ENCODE measurements at places on chromosomes 1 and 21.

DNA sequence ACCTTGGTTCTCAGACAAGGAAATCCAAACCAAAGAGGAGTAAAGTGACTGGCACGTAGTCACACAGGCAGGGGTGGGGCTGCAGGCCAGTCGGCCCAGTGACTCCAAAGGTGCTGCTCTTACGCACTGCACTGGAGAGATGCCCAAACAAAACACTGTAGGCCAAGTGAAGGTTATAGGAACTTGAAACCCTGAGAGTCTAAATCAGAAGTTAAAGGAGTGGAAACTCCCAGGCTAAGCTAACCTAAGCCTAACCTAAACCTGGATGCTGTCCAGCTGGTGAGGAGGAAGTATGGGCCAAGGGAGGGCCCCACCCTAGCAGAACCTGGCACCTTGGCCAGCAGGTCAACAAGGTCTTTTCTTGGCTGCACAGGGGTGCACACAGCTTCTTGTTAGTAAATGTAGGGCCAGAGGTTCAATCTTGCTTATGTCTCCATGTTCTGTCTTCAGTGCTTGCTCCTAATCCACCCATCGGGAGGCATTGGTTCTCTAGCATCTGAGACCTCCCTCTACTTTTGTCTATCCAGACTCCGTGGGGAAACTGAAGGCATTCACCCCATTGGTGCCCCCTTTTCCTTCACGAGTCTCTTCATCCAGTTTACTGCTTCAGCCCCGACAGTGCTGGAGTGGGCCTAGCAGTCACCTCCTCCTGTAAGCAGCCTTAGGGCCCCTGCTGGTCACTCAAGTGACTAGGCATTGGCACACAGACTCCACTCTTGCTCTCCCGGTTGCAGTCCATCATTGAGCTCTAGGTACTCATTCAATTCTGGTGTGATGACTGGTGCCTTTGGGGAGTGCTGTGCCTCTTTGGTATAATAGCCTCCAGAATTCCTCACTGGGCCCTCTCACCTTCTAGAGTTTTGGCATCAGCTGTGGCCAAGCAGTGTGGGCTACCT lies 12.9 kb upstream of the TMEM125 start:
- DNase-seq = no peak

DNA sequence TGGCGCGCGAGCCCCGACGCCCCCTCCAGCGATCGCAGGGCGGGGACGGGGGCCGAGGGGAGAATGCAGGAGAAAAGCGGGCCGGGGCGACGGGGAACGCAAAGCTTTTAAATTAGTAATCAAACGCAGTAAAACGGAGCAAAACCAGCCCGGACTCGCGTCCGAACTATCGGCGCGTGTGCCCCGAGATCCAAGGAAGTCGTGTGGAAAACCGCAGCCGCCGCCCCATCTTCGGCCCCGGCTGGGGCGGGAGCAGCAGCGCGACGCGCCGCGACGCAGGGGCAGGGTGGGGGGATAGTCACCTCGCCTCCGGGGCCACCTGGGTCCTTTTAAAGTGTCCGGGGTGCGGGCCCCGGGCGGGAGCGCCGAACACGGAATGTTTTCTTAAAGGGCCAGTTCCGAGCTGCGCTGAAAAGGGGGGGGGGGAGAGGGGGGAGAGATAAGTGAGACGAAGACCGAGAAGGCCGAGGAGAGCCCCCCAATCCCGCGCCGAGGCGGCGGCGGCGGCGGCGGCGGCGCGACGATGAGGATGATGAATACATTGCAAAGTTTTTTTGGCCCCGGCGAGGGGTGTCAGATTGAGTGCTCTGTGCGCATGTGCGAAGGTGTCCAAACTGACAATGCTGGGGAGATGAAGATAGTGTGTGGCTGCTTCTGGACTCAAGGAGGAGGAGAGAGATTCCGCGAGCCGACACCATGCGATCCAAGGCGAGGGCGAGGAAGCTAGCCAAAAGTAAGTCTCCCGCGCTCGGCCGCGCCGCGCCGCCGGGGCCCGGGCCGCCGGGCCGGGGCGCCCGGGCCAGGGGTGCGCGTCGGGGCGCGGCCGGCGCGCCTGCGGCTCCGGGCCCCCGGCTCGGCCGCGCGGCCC lies at the start of gene PRDM16:
PRDM16 (plus strand) TSS at position 640 of the 868 bp plus-strand sequence; CDS start at position 697, 57 bp downstream.
- peak; percentile 68 for DNase-seq

DNA sequence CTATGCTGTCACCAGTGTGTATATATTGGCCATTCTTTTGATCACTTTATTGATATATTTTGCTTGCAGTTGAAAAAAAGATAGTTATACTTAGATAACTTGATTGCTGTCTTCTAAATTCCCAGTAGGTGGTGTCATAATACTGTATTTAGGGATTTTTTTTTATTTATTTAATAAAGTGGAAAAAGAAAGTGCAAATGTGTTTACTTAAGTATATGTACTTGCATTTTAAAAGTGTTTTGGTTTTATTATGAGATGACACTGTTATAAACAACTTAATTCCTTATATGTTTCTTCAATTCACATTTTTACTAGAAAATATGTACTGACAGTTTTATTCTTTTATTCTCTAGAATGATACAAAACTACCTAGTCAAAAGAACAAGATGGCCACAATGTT lies 164.8 kb downstream of the USP25 start:
- peak; percentile 65 for DNase-seq

DNA sequence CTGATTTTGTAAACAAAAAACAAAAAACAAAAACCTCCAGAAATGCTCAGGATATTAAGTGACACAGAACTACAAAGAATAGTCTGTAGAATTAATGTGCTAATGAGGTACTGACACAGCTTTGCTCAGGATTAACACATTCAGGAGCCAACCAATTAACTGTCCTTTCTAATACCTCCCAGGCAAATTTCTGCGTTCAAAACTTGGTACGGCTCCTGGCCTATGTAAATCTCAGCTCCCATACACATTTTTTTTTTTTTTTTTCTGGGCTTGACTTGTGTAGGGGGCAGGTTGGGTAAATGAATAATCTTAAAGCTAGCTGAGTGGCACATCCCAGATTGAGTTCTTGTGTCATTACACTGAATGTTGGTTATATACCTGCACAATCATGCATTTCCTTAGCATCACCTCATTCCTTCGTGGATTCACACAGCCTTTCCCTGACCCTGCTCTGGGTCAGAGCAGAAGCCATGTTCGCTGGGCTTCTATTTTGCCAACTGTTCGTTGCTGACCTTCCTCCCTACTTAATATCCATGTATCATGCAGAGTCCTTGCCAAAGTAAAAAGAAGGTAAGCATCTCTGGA lies 12.6 kb upstream of the IER5 start:
- DNase-seq = no peak

DNA sequence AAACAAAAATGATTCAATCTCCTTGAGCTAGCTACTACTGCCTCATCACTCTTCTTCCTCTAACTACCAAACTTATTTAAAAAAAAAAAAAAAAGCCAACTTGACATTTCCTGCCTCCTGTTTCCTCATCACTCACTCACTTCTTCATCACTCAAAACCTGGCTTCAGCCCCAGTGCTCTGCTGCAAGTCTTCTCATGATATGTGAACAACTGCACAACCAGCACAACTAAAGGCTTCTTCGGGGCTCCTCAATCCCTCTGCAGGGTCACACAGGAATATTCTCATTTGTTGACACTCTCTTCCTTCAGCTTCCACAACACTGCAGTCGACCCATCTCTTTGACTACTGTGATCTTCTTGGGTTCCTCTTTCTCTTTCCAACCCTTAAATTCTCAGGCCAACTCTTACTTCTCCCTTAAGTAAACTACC lies 7.6 kb downstream of the MTF1 start:
- DNase-seq = no peak

- no peak for DNase-seq
Measured at GRCh38 chr1:172980456-172980855, 70.3 kb downstream of the TNFSF18 start.

DNA sequence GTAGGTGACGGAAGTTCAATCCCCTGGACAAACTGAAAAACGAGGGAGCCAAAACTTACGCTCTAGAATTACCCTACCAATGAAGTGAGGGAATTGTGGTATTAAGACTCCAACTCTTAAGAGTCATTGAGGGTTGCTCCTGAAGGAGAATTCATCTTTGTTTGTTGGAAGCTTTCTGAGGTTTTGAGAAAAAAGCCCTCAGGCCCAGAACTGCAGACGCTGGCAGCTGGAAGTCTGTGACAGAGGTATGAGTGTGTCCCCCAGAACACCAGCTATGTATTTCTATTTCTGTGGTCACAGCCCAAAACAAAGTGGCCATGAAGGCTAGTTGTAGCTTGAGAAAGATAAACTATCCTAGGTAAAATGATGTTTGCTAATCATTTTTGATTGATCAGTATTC lies 438.8 kb upstream of the B3GALT2 start:
- DNase-seq = no peak

DNA sequence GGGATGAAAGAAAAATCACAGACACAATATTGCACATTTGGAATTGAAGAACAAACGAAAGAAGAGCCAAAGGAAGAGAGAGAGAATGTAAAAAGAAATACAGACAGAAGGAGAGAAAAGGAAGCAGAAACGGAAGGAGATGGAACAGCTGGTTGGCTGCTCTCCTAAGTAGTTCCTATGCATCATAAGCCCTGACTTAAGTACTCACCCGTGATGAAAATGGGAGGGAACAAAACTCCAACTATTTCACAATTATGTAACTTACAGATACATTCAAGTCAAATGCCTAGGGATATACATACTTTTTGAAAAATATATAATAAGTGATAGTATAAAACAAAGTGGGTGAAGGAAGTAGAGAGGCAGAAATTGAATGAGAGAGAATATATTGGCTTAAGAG lies 88.5 kb downstream of the TTLL7 start:
- peak; percentile 18 for DNase-seq

DNA sequence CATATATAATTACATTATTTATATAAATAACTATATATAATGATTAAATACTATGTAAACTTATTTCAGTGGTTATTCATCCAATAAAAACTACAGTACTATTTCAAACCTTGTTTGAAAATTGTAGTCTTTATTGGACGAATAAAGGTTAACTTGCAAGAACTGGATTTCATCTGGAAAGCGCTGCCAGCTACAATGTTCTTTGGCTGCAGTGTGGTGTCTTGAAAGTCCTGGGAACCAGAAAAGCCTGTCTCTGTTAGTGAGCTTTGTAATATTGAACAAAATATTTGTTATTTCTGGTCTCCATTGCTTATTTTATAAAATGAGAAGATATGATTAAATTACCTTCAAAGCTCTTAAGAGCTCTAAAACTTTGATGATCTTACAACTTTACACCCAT lies 763.6 kb downstream of the ADGRL2 start:
- no peak for DNase-seq

Data from fibroblast of the aortic adventitia (primary cell).